ENCODE measurements at places on chromosomes 12 and 14.

- no peak for DNase-seq
Observed at GRCh38 chr12:74586251-74586650, 48.6 kb downstream of the ATXN7L3B start.

DNA sequence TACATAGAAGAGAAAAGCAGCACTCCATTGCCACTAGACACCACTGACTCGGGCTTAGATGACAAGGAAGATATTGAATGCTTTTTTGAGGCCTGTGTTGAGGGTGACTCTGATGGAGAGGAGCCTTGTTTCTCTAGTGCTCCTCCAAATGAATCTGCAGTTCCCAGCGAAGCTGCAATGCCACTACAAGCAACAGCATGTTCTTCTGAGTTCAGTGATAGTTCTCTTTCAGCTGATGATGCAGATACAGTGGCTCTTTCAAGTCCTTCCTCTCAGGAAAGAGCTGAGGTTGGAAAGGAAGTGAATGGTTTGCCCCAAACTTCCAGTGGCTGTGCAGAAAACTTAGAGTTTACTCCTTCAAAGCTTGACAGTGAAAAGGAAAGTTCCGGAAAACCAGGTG is 114.5 kb upstream of the NPAS3 start:
- DNase-seq, result no peak

- no peak for DNase-seq
Observed at GRCh38 chr12:6946033-6946919, 2.5 kb downstream of the C12orf57 start.

DNA sequence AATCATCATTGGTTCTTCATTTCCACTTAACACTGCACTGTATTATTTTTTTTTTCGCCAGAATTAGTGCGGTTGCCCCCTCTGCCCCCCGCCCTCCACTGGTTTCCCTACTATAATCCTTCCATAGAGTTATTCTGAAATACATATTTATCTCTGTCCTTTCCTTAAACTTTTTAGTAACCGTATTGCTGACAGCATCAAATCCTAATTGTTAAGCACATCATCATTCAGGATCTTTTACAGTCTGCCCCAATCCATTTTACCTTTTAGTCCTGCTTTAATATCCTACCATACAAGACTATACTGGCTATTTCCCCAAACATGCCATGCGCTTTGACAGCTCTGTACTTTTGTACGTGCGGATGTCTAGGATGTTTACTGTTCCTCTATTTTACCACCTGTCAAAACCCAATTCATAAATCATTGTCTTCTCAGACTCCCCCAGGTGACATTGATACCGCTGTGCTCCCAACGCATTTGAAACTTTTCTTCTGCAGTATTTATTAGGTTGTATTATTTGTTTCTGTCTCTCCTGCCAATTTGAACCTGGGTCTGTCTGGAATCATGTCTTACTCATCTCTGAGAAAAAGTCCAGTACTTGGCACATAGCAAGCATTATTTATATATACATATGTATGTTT is 1.0 kb downstream of the FGFR1OP2 start:
- no peak for DNase-seq

DNA sequence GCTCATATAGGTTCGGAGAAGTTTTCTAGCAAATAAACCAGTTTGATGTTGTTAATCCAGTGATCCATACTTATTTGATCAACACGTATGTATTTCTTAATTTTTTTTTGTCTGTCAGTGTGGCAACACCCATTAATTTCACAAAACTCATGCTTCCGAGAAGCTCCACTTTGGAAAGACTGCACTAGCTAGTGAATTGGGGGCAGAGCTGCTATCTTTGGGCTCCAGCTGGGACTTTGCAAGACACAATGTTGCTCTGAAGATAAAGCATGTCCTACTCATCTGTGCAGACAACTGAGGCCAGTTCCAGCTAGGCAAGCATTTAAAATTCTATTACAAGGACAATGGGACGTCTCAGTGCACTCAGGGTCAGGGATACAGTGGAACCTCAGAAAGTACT is 298.4 kb downstream of the NUAK1 start:
- DNase-seq, result no peak

DNA sequence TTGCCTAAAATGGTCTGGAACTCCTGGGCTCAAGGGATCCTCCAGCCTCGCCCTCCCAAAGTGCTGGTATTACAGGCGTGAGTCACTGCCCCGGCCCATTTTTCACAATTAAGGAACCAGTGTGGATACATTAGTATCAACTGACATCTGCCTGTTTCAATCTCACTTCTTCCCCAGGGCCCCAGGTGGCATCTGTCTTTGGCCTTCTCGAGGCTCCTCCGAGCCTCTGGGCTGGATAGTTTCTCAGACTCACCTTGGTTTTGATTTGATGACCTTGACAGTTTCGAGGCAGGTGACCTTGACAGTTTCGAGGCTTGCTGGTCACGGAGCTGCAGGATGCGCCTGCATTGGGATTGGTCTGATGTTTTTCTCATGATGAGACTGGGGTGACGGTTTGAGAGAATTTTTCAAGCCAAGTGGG is 41.0 kb upstream of the NCOR2 start:
- no peak for DNase-seq

- DNase-seq, result no peak
Observed at GRCh38 chr12:96623656-96624217, 134.4 kb downstream of the CFAP54 start.

DNA sequence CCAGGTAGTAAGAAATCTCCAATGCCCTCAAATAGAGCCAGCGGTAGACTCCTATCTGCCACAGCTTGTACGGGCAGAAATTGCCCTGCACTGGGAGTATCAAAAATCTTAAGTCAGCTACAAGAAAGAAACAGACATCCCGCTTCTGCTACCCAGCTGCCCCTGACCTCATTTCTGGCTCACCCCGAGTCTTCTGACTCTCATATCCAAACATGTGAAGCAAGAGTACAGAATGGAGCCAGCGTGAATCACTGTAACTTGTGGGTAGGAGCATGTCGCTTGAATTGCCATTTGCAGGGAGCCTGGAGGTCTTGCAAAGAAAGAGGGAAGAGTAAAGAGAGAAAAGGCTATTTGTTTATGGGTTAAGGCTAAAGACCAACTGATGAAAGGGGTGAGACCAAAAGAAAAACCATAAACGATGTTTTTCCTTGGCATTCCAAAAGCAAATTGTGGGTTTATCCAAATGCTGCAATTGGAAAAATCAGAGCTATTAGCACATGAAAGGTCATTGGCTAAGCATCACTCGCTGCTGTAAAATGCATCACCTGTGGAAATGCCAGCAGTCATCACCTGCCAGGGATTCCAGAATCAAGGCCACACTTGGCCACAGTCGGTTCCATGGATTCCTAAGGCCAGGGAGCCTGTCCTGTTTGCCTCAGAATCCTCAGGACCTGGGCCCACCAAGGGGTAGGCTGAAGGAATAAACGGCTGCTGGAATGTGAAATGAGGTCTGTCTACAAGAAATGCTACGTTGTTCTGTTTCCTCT is 86.6 kb downstream of the FOXN3 start:
- DNase-seq, result peak; percentile 94

DNA sequence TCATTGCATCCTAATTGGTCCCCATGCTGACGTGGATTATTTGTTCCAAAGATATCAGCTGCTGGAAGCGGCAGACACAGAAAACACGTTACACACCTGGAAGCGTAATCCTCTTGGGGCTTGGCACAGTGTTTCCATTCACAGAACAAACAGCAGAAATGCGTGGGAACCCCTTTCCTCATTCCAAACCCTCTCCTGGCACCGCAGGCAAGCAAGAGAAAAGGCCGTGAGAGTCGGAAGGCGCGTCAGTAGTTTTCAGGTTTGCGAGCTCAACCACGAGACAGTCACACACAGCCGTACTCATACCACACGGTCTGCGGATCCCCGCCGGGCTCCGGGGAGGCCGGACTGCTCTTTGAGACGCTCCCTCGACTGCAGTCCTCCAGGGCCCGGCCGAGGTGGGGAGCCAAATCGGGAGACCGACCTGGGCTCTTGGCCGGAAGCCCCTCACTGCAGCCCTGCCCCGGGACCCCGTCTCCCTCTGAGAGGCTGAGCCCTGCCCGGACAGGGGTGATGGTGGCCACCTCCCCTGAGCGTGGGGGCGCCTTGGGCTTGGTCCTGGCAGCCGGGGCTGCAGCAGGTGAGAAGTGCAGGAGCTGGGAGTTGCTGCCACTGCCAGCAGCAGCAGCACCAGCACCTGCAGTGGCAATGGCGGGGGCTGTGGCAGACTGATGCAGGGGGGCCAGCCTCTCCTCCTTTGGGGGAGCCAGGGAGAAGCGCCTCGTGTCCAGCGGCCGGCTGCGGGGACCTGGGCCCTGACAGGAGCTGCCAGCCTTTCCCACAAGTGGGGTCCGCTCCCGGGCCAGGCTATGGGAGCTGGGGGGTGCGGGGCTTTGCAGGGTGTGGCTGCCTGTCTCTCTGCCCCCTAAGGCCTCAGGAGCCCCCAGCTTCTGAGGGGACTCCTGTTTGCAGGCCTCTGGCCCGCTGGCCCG is 28.1 kb upstream of the GPR68 start:
- no peak for DNase-seq

DNA sequence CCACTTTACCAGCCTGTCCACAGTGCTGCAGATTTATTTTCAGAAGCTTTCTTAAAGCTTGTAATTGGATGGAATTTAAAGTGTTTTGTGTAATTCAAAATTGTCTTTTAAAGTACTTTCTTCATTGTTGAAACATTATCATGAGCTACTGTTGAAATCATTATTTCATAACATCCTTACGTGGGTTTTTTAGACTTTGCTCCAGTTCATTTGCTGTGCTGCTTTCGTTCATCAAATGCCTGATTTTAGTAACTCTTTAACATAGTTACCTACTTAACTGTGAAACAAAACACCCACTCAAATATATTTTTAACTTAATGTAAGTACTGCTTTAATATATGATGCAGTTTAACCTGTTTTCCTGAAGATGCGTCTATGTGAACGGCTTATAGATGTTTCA is 47.5 kb downstream of the PIWIL1 start:
- no peak for DNase-seq

DNA sequence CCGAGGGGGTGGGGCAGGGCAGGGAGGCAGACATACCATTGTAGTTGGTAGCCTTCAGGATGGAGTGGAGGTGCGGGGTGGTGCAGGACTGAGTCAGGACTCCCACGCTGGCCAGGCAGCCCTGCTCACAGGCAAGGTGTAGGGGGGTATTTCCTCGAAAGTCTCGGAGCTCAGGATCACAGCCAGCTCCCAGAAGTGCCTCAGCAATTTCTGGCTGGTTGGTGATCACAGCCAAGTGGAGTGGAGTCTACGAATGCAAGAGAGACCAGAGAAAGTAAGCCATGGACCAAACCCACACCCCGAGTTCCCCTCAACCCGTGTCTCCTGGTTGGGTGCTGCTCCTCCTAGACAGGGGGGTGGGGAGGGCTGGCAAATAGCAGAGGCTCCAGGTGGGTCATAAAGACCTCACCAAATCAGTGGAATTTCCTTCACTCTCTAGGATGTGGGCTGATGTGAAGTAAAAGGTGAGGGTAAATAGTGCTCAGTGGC is 1.4 kb downstream of the NFKBIA start:
- peak; percentile 66 for DNase-seq

- DNase-seq, result peak; percentile 63
Observed at GRCh38 chr14:61516964-61517653, 178.2 kb upstream of the HIF1A start.

GRCh38 chr14:102699416-102700110 is 77.7 kb upstream of the TRAF3 start:
- no peak for DNase-seq

- DNase-seq, result no peak
Observed at GRCh38 chr12:109266106-109266879, 42.8 kb downstream of the FOXN4 start.

GRCh38 chr12:92418381-92418780 is 272.7 kb upstream of the BTG1 start:
- DNase-seq, result no peak

DNA sequence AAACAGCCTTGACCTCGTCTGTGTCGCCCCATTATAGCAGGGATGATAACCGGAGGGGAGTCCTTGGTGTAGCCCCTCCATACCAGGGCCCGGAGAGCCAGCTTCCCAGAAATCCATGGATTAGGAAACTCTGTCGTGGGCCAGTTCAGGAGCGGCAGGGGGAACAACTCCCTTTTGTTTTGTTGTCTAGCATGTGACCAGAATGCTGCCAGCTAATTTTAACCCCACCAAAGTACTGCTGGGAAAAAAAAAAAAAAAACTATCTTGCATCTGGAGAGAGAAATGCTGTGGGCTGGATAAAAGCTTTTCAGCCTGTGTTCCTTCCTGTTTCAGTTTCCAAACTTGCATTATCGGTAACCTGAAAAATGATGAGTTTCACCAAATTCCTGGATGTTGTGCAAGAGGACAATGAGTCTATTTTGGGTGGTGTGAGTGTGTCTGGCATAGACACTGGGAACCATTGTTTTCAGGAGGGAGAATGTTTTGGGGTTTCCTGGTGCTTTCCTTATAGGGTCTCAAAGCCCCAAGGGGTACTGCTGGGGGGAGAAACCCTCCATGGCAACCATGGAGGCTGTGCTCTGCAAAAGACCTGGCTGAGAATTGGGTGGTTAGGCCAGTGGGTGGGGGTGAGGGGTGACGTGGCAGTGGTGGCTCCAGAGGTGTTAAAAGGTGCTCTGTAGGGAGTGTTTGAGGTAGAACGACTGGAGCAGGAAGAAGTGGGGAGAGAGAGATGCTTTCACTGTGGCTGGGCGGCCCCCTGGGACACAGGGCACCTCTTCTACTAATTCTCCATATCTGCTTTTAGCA is 14.9 kb upstream of the IRF2BPL start:
- DNase-seq, result peak; percentile 93

GRCh38 chr12:91219511-91219910 is 36.9 kb upstream of the DCN start:
- DNase-seq, result no peak

- peak; percentile 79 for DNase-seq
Observed at GRCh38 chr12:24838531-24838950, 110.4 kb downstream of the BCAT1 start.

GRCh38 chr12:123840765-123841425 is 78.8 kb downstream of the DNAH10 start:
- DNase-seq, result no peak

GRCh38 chr14:25049568-25050268 is at the start of gene STXBP6:
Gene STXBP6, minus strand, starts transcription at chr14:25050147. Its CDS starts 75,329 bp downstream, at chr14:24974818.
- peak; percentile 54 for DNase-seq

GRCh38 chr12:6603095-6603567 is 4.0 kb downstream of the CHD4 start:
- peak; percentile 27 for DNase-seq

- DNase-seq, result no peak
Observed at GRCh38 chr14:55212634-55213033, 21.2 kb upstream of the DLGAP5 start.

GRCh38 chr12:84856156-84856900 is 56.3 kb downstream of the SLC6A15 start:
- DNase-seq, result no peak

DNA sequence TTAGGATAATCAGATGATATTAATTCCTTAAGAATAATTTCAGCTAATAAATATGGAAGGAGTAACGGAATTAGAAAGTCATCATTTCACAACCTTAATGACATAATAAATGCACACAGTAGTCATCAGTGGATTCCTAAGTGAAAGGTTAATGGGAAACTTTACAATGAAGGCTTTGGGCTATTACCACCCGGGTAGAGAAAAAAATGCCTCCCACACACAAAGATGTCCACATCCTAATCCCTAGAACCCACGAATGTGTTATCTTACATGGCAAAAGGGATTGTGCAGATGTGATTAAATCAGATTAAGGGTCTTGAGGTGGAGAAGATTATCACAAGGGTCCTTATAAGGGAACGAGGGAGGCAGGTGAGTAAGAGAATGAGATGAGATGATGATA is 5.6 kb downstream of the TMED10 start:
- DNase-seq, result no peak

Data from astrocyte (in vitro differentiated cells and primary cell).